ENCODE measurements at places on chromosomes 1 and 21.
A peak's percentile ranks its signal among the peaks of the same experiment; 100 is the strongest.

- no peak for DNase-seq
Measured at GRCh38 chr1:26701266-26701994, 5.6 kb downstream of the ARID1A start.

GRCh38 chr21:27001526-27001925 lies 34.6 kb upstream of the ADAMTS5 start:
- DNase-seq: no peak

DNA sequence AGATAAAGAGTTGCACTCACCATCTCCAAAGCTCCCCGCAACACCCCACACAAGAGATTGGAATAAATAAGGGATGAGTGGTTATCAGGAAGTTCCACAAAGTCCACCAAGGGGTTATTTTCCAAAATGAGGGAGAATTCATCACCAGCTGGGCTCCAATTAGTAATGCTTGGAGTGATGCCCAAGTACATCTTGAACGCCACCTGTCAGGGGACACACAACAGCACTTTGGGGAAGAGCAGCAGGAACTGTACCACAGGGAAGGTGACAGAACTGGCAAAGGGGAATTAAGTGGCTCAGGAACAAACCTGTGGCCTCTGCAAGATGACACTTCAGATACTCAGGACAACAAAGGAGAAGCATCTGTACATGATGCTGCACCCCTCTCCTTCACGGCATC lies 11.5 kb downstream of the TRAPPC3 start:
- DNase-seq: no peak

DNA sequence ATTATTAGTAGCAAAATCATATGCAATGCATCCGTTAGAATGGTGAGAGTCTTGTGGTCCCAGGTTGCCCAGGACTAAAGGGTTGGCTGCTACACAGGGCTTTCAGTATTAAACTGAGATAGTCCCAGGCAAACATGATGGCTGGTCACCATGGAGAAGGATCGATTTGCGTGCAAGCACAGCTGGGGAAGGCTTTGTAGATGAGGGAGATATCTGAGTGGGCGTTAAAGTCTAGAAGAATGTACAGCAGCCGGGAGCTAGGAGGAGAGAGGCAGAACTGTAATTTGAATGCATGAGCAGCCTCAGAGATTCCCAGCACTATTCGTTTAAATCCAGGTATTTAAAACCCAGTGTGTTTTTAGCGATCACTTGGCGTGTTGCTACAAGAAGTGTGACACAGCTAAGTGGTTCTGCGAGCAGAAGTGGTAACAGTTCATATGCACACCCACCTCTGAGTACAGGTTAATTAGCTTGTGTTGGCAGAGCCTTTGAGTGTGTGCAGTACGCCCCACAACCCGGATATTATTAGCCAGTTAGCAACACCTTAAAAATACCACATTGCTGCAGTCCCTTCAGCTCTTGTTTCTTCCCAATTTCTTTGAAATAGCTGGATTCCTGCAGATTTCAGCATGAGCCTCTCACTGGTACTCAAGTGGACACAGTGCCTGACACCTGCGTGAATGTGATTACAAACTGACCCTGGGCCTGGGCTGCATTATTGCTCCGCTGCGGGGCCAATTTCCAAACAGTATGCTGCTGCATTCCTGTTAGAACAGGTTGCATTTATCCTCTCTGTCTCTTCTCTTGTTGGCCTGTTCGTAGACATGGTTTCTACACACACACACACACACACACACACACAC lies 67.2 kb upstream of the SCAF4 start:
- DNase-seq: no peak

- no peak for DNase-seq
Measured at GRCh38 chr1:150765296-150765976, at the start of gene CTSS. CTSS (minus strand) TSS chr1:150765778; CDS start chr1:150764763, 1,015 bp downstream.

GRCh38 chr1:107153014-107153413 lies 12.2 kb downstream of the NTNG1 start:
- DNase-seq: no peak

GRCh38 chr1:115296981-115297380 lies 41.1 kb downstream of the NGF start:
- DNase-seq: no peak

GRCh38 chr1:38586993-38587646 lies 272.5 kb downstream of the RRAGC start:
- no peak for DNase-seq

DNA sequence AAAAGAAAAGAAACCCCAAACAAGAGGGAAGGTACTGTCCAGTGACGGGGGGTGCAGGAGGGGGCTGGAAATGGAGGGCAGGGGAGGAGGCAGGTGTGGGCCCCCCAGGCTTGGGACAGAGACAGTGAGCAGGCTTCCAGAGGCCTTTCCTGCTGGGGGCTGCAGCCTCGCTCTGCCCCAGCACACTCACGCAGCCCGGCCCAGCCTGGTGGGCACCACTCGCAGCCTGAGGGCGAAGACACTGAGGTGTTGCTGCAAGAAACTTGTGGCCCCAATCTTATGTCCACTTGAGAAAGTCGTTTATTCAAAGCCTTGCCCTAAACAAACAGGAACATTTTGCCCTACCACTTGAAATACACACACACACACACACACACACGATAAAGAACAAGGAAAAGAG lies 274.4 kb downstream of the PCP4 start:
- DNase-seq: no peak

GRCh38 chr1:82995951-82996350 lies 1003.0 kb downstream of the TTLL7 start:
- DNase-seq: no peak

DNA sequence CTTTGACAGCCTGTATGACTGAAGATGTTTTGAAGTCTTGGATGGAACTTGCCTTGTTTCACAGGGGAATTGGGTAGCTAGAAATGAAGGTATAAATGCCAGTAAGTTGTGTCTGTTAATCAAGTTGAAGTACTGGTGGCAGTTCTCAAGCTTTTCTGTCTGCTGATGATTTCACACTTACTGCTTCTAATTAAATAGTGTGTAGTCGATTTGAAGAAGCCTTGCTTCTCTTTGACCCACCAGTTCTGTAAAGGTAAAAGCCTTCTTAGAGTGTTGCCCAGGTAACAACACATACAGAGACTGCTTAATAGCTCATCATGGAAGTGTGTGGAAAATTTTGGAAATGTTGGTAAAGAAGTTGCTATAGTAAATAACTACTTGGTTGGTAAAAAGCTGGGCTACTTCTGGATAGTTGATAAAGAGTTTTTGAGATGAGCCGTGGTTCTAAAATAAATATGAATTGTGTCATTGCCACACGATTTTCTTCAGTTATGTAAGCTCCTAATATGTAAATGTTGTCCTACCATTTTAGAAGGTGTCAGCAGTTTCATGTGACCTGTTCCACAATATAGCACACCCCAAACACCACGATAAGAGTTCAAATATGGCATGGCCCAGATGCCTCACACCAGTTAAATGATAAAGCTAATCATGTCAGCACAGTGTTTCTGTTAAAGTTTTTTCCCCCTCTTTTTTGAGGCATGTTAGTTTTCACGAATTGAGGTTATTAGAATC lies 7.4 kb downstream of the RABGAP1L start:
- no peak for DNase-seq

GRCh38 chr21:41660748-41661147 lies 106.1 kb downstream of the RIPK4 start:
- DNase-seq: no peak

GRCh38 chr1:39540504-39541031 lies 36.0 kb downstream of the PABPC4 start:
- DNase-seq: no peak

- no peak for DNase-seq
Measured at GRCh38 chr1:160560045-160560705, 19.1 kb downstream of the CD84 start.

DNA sequence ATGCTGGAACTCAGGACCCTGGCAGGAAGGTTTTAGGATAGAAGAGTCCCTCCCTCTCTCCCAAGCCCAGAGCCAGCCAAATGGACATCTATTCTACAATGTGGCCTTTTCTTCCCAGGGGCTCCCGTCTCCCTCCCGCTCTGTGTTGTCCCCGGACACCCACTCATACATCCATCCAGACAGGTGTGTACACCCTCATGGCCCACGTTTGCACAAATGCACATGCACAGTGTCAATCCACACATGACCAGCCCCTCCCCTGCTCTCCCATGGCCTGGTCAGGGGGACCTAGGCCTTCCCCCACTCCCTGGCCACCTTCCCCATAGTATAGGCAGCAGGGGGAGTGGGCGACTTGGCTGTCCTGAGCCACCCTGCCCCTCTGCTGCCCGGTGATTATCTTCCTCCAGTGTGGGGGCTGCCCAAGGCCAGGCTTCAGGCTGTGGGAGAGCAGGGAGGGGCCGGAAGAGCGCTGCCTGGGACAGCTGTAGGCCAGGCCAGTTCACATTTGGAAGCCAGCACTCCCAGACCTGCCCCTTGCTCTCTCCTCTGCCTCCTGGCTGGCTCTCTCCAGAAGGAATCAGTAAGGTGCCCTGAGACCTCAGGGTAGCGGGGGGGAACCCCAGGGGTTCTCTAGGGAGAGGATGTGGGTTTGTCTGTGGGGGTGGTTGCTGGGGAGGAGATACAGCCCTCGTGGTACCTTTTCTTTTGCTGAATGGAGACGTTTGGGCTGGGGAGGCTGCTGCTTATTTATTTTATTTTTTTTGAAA lies 4.1 kb upstream of the PTPN7 start:
- peak; percentile 49 for DNase-seq

DNA sequence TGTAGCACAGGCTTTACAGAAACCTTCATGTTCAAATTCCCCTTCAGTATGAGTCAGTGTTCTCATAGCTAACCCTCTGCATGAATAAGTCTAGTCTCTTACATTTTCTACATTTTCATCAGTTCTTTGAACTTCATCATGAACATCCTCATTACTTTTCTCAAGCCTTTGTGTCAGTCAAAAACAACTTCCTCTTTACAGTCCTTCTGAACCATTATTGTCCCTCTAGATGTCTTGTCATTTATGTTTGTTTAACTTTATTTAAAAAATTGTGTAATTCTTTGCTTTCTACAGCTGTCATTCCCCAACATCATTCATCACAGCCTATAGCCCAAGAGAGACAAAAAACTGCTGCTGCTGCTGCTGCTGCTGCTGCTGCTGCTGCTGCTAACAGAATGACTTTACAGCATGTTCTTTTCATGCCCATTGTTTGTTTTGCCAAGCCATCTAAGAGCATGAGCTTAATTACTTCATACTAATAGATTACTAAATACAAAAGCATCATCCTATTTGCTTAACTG lies 133.1 kb downstream of the LRRC40 start:
- DNase-seq: no peak

DNA sequence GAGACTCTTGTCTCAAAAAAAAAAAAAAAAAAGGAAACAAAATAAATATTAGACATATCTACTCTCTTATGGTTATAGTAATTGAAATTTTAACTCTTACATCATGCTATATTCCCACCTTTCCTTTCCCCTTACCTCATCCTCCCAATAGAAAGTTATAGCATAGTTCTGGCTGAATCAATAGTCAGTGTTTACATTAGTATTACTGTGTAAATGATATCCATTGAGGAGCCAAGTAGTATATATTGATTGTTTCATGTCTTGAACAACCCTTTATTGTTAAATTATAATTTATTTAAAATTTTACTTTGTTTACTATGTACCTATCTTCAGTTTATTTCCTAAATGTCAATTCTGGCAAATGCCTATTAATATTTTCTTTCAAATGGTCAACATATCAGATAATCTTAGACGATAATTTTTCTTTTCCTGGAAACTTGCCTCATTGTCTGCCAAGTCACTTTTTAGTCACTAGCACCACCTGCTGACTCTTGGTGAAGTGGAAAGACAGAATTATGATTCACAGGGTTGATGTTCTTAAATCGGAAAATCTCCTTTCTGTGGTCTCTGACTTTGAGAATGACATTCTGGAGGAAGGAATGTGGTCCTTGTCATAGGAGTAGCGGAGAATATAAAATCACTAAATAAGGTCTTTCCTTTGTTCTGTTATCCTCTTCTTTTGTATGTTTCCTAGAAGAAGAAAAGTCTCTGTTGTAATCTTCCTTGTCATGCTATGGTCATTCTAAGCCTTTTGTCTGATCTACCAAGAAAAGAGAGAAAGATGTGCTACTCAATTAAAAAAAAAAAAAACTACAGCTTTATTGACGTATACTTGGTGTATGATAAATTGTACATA lies 8.6 kb downstream of the HJV start:
- no peak for DNase-seq

GRCh38 chr1:193033610-193034009 lies 25.6 kb downstream of the UCHL5 start:
- DNase-seq: no peak

DNA sequence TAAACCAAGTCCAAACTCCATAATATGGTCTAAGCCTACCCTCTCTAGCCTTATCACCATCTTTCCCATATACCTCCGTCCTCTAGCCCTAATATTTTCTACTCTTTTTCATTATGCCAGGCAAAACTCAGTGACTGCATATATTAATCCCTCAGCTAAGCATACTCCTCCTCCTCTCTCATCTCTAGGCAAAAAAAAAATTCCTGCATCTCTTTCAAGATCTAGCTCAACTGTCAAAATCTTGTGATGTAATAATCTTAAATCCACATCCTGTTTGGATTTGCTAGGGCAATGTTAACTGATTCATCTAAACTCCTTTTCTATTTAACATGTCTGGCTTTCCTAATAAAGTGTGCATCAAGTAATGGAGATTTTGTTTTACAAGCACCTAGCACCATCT lies 20.4 kb downstream of the PRPF38A start:
- DNase-seq: no peak

DNA sequence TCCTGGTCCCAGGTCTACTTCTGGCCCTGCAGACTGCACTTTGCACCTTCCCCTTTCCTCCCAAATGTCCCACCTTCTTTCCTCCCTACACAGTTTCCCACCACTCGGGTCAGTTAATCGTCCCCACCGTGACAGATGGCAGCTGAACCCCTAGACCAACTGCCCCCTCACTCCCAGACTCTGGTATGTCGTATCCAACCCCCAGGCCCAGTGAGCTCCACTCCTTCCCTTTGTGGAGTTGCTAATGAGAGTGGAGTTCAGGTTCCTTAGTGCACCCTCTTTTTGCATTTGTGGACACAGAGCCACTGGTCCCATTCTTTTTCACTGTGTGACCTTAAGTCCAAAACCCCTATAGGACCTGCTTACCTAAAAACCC lies 1.8 kb downstream of the MAN1C1 start:
- no peak for DNase-seq

DNA sequence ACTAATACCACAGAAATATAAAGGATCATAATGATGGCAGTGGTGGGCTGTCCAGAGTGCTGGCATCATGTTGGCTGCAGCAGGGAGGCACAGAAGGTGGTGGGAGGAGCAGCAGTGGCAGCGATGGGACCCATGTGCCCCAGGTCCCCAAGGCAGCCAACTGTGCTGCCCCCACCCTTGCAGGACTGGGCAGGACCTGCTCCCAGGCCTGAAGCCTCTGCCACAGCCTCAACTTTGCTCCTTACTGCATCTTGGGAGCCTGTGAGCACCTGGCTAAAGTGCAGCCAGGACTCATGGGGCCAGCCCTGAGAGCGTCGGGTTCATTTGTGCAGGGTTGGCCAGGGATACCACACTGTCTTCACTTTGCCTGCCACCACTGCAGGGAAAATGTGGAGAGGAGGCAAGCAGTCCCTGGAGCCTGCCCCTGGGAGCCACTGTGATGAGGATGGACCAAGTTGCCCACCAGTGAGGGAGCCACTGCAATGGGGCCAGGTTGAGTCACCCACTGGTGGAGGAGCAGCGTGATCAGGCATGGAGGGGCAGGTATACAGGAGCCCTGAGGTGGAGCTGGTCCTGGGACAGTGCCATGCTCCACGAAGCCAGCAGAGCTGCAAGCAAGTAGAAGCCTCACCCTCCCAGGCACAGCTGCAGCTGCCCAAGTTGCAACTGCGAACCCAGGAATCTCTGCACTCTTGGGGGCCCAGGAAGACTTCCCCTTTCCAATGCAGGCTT lies 25.3 kb upstream of the DENND1B start:
- DNase-seq: no peak

GRCh38 chr1:212442408-212442807 lies 9.7 kb downstream of the NENF start:
- no peak for DNase-seq

Measured in stimulated activated CD8-positive, alpha-beta memory T cell treated with anti-CD3 and anti-CD28 coated beads, Interleukin-7, amount 100 ng/mL, for 1 hour (primary cell).